NAMALWA (cell line): ENCODE measurements at places on chromosomes 3 and 15.

DNA sequence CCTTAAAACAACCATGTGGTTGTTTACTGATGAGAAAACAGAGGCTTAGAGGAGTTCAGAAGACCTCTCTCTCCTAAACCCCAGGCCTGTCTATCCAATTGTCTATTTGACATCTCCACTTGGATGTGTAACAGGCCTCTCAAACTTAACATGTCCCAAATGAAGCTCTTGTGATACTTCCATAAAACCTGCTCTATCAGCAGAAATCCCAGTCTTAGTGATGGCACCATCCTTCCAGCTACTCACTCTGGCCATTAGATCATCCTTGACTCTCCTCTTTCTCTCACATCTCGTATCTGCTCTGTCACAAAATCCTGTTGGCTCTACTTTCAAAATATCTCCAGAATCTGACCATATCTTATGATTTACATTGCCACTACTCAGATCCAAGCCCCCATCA, 28.8 kb downstream of the EHHADH start:
- no peak for DNase-seq

DNA sequence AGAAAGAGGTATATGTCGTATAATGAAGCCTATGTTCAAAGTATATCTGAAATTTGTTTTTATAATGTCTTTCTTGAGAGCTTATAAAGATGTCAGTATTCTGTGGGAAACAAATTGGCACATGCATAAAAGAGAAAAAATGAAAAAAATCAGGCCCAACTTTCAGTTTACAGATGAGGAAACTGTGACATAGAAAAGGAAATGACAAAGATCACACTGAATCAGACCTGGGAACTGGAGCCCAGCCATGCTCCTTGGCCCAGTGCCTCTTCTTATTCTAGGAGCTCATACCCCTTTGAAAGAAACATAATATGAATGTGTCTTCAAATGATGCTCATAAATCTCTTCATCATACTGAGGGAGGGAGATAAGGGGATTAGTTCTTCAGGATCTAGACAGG, 48.4 kb downstream of the TMEM44 start:
- DNase-seq = no peak

- DNase-seq = no peak
Observed at GRCh38 chr15:35737441-35737840, 191.5 kb upstream of the DPH6 start.

DNA sequence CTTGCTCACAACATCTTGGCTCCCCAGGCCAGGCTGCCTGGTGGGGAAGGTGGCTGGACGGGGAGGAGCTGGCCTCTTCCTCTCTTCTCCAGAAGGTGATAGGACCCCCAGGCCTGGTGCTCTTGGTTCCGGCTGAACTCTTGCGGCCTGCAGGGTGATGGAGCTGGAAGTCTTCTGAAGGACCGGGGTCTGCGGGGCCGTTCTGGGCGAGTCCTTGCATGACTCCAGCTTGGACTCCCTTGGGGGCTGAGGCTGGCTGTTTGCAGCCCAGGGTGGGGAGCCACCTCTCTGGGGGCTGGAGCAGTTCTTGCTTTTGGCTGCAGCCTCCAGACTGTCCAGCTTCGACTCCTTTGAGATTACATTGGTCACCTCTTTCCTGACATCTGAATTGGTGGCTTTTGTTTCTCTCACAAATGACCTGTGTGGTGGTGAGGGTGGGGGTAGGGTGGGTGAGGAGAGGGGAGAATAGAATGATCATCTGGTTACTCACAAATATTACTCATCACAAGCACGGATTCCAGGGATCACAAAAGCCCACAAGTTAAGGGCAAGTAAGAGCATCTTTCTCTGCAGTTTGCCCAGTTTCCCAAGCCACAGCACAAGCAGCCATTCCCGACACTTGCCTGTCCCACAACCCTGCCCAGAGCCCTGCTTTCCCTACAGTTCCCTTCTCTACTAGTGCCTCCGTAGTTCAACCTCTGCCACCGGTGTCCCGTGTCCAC, 149.1 kb upstream of the HACD2 start:
- no peak for DNase-seq
